Breast epithelium (tissue), 4 donors: ENCODE measurements at places on chromosomes 2 and 18. TPM values are rescaled to one million over a fixed set of nuclear protein-coding genes. Genes with fewer than 3 reads are reported as not detected.

- no peak for DNase-seq
Measured at GRCh38 chr18:39681061-39681460, 2115.5 kb upstream of the CELF4 start.

GRCh38 chr2:216082805-216083204 lies 1.1 kb downstream of the TMEM169 start:
- no peak for DNase-seq

DNA sequence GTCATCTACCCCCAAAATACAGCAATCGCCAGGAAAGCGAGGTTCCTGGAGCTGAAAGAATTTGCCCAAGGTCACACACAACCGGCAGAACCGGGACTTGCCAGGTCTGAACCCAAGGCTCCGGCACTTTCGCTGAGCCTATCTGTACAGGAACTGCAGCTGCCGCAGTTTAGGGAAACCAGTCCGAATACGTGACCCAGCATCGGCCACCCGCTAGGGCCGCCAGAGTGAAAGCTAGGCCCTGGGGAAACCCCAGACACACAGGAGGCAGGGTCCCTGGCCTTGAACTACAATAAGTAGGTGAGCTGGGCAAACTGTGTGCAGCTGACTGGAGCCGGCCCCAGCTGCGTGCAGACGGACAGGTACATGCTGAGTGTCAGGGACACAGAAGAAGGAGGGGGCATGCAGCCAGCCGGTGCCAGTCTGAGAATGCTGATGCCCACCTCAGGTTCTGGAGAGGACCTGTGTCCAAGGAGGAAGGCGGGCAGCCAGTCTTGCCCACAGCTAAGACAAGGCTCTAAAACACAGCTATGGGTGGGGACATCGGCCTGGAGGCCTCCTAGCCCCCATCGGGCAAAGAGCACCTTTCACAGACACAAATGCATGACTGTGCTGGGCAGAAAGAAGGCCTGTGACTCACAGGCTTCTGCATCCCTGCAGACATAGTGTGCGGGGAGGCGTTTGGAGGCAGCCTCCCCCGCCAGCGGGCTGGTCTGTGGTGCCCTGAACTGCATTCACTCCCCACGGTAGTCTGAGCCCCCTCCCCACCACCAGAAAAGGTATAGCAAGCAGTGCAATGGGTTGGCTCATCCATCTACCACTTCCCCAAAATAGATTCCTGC lies 107.4 kb upstream of the ID2 start:
- no peak for DNase-seq

DNA sequence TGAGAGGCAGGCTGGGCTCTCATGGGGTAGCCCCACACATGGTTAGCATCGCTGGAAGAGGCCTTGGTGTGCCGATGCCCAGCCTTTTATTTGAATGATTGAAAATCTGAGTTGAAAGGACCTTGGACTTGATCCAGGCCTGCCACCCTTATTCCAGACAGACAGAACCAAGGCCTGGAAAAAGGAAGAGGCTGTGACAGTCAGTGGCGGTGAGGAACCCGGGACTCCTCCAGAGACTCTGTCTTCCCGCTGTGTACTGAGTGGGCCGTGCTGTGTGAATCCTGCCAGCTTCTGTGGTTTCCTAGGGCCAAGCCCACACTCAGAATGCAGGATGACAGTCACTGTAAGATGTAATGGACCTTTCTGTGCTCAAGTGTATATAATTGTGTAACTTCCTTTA lies 218.5 kb downstream of the LDLRAD4 start:
- DNase-seq = no peak

GRCh38 chr2:134327367-134327766 lies 73.5 kb downstream of the MGAT5 start:
- no peak for DNase-seq

DNA sequence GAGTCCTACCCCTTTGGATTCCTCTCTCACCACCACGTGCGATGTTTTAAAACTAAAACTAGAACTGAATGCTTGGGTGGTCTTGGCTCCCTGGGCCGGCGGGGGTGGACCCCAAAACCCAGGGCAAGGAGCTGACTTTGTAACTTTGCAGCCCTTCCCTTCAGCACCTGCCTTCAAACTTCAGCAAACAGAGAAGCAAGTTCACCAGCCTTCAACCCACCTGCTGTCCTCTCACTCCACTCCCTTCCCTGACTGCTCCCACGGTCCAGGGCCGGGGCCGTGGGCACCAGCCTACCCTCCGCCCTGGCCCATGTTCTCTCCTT lies 54.5 kb downstream of the COL6A3 start:
- no peak for DNase-seq

DNA sequence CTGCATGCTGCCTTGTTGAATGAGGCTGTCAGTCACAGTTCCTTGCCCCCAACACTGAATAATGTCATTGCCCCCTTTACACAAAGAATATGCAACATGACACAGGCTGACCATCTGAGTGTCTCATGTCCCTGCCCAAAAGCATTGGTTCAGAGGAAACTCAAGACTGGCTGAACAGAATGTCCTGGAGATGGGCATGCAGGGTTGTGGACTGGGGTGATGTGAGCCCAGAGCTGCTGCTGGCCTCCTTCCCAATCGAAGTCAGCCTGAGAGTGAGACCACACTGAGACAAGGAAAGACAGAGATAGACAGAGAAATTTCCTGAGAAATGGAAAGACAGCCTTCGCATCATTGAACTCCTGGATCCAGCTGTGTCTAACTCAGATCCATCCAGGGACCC lies 110.1 kb downstream of the PID1 start:
- no peak for DNase-seq

The AFG3L2 gene
- 42.7 TPM for total RNA-seq

The SP5 gene
- 5.8 TPM for total RNA-seq

The TEX44 gene
- not detected for total RNA-seq
